ENCODE measurements at places on chromosomes 3 and 15.

- DNase-seq = no peak
Observed at GRCh38 chr3:58485801-58486435, 6.0 kb upstream of the KCTD6 start.

DNA sequence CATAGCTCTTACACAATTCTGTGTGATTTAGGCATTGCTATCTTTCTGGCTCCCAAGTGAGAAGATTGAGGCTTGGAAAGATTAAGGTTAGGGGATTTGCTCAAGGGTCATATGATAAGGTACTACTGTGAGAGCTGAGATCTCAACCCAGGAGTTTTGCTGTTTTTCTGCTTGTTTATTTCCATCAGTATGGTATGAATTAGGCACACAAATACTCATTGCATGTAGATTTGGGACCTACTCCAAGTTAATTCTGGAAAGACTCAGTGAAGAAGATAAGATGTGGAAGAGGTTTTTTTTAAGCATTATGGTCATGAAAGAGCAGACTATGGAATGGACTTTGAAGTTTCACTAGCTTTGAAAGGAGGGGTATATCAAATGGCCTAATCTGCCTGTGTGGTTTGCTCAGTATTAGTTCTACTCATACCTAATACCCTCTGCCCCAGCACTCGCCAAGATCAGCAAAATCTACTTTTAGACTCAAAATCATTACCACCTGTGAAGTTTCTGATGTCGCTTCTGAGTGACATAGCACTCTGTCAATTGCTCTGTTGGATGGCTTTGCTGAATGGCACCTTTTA is 12.5 kb downstream of the MBNL1 start:
- DNase-seq = no peak

GRCh38 chr3:111070772-111071256 is 802 bp upstream of the NECTIN3 start:
- DNase-seq = no peak

GRCh38 chr15:55518641-55519040 is 10.6 kb upstream of the DNAAF4 start:
- DNase-seq = no peak

GRCh38 chr3:141945726-141946485 is 69.5 kb downstream of the ATP1B3 start:
- DNase-seq = no peak

DNA sequence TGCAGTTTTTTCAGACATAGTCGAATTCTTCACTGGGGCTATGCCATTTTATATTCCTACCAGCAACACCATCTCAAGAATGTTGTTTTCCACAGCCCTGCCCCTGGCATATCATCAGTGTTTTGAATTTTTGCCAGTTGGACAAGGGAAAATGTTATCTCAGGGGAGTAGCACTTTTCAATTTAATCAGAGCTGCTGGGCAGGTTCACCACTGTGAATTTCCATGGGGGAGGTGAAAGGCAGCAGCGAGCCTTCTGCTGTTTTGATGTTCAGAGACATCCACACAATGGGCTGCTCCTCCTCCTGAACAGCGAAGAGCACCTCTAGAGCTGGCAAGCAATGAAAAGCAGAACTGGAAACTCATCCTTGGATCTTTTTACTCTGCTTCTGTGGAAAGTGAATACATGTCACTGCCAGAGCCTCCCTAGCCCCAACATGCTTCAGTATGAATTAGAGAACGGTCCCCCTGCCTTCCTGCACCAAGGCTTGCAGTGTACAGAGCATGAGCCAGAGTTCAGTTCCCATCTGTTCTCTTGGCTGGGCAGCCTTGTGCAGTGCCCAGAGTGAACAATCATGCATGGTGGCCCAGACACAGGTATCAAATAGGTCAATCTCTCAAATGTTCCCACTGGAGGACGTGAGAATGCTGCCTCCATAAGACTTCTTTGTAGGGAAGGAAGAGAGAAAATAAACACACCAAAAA is 56.1 kb upstream of the RAD18 start:
- no peak for DNase-seq

DNA sequence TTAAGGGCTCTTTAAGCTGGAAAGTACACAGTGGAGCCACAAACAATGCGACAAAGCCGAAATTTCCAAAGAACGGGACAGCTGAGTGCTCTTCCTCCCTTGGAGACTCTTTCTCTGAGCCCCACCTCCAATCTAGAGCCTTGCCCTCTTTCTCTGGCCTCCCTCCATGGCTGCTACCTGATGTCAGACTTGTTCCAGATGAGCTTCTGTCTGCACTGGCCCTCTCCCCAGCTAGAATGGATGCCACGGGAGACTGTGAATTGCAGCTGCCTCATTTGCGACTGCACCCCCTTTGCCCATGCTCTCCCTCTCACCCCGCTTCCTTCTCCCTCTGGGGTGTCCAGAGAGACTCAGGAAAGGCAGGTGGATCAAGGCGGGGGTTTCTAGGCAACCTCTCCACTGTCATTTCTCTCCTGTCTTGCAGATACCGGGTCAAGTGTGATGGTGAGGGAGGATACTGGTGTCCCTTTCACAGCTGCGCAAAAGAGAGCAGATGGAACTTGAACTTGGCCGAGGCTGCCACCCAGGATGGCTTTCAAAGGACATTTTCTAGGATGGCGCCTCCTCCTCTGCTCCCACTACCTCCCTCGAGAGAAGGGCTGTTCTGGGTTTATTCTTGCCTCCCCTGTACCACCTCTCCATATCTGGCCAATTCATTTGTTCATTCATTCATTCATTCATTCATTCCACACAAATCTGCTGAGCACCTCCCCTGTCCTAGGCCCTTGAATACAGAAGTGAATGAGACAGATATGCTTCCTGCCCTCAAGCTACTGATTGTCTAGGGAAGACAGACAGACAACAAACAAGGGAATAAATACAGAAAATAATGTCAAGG is 12.8 kb downstream of the ATP2B2 start:
- no peak for DNase-seq

GRCh38 chr3:80677796-80678195 is 910.0 kb upstream of the ROBO1 start:
- DNase-seq = no peak

- DNase-seq = no peak
Observed at GRCh38 chr3:15116032-15116669, 17.2 kb upstream of the RBSN start.

DNA sequence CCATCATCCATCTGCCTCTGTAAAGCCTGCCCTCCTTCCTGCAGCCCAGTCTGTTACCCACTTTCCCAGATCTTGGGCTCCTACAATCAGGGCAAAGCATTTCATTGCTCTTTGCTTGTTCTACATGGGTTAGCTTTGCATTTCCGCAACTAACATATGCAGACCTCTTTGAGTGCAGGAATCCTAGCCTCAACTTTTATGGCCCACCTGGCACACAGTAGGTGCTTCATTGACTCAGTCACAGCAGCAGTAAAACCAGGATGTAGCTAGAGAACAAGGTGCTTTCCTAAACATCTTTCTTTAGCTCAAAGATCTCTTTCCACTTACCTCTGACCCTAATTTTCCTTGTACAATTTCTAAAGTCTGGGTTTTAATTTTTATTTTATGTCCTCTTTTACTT is 3.5 kb downstream of the CD80 start:
- DNase-seq = no peak

DNA sequence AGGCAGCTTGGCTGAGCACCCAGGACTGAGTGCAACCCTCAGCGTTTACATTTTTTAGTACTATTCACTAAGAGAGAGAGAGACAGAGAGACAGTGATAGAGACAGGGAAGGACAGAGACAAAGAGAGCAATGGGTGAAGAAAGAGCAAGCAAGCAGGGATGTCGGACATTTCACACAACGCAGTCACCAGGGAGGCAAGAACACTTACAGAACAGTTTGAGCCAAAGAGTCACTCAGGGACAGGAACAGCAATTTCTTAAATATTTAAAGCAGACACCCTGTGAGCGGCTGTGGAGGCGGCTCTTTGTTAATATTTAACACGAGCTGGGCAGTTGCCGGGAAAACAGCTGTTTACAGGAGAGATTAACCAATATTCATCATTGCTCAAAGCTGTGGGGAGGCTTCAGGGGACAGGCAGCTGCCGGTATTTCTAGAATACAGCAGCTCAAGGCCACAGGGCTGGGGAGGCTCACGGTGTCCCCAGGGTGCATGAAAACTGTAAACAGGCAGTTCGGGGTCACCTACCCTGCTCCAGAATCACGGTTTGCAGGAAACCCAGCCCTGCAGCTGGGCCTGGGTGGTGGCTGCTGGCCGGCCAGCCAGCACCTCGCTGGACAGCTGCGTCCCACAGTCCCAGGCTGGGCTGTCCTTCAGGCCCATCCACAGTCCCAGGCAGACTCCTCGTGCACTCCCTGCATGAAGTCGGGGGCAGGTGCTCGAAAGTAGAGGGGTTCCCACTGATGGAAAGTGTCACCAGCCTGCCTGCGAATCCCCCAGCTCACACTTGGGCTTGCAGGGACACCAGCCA is 38.8 kb upstream of the PCSK6 start:
- DNase-seq = no peak

DNA sequence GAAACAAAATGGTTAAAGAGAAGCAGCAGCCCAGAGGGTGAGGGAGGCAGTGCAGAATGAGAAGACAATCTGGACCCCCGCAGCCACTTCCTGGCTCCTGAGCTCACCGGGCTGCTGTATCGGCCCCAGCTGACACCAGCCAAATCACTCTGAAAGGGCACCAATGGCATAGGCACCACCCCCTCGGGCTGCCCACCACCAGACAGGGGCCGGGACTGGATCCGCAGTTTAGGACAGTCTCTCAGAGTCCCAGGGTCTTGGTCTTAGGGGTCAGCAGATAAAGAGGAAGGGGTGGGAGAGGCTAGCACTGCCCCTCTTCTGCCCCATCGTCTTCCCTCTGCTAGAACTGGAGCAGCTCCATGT is 17.9 kb upstream of the EHD4 start:
- DNase-seq = no peak

DNA sequence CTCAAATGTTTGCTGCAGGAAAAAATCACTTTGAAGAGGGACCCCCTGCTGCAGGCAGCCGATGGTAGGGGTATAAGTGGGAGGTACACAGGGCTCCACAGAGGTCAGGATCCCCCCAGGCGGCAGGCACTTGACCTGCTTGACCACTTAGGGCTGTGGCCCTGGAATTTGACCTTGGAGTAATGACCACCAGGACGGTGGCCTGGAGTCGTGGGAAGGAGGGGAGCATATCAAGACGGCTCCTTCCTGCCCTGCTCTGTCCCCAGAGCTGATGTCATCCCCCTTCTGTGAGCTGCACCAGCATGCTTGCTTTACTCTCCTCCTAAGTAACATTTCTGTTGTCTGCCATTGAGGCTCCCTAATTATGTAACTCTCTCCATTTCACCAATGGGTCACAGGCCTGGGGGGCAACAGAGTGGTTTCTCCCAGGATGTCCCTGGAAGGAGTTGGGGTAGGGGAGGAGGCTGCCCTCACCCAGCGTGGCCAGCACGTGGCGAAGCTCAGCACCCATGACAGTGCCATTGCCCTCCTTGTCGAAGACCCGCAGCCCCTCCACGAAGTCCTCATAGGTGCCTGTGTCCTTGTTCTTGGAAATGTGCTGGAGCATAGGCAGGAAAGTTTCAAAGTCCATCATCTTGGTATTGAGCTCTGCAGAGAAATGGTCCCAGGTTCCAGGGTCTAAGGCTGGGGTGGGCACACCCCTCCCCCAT is 4.1 kb downstream of the MYL3 start:
- no peak for DNase-seq

- peak; percentile 9 for DNase-seq
Observed at GRCh38 chr3:16048435-16049318, 125.8 kb upstream of the GALNT15 start.

- no peak for DNase-seq
Observed at GRCh38 chr3:60746043-60746638, 505.1 kb downstream of the FHIT start.

DNA sequence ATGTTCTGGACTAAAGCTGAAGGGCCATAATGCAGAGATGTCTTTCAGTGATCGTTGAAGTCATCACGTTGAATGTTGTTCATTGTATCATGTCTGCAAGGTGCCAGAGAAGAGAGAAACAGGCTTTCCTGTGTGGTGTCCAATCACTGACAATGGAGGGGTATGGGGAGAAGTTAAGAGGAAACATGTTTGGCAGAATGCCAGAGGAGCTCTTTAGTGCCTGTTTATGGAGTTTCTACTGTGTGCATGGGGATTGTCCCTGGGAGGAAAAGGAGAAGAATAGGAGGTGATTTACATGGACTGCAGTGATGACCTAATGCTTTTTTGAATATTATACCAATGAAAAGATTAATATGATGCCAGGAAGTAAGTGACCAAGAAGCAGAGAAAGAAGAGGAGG is 11.7 kb downstream of the SCAANT1 start:
- no peak for DNase-seq

GRCh38 chr3:190486533-190486864 is 27.4 kb upstream of the IL1RAP start:
- no peak for DNase-seq

GRCh38 chr3:44033123-44033522 is 208.6 kb upstream of the TOPAZ1 start:
- no peak for DNase-seq

- DNase-seq = no peak
Observed at GRCh38 chr15:79615754-79616153, 183.6 kb downstream of the MINAR1 start.

DNA sequence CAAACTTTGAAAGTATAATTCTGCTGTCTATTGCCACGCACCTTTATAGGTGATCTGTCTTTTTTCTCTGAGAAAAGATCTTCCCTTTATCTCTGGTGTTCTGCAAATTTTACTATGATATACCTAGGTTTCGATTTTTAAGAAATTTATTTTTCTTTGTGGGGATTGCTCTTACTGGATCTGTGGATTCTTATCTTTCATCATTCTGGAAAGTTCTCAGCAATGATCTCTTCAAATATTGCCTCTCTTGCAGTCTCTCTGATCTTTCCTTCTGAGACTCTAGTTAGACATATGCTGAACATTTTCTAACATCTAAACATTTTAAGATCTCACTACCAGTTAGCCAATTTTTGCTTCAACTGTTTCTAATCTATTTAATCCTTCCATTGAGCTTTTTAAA is 47.0 kb upstream of the ATOSA start:
- DNase-seq = no peak

GRCh38 chr15:84103345-84103744 is 132.2 kb upstream of the GOLGA6L4 start:
- no peak for DNase-seq

DNA sequence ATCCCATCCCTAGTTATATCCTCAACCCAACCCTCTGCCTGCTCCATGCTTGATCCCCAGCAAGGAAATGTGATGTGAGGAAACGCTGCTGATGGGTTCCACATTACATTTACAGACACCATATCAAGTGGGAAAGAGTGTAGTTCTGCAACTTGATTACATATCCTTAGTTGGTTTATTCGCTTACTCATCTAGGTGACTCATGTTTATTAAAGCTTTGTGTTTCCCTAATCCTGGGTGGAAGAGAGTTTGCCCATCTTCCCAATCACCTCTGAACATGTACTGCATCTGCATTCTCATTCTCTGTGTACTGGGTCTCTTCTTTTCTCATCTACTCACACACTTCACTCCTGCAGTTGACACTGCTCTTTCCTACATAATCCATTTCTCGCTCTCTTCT is 91.7 kb upstream of the PDZRN3 start:
- no peak for DNase-seq

DNA sequence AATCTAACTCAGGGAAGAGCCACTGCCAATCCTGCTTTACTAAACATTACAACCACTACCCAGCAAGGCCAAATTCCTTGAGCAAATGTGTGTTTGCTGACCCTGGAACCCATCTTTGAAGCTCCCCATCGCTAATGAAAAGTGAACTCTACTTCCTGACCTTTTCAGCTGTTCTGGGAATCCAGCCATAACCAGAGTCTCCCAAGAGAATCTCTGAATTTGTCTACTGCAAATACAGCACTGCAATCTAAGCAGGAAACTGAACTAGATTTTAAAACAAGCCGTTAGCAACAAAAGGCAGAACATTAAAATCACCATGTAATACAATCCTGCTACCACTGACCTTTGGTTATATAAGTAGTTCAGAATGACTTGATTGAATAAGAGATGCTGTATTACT is 309.2 kb downstream of the MAGI1 start:
- no peak for DNase-seq

Data from activated T-helper 1 cell treated with anti-CD3 and anti-CD28 coated beads, Interleukin-2, amount 50 U/mL, for 16 hours (primary cell).